ENCODE measurements at places on chromosomes 2 and 18.

DNA sequence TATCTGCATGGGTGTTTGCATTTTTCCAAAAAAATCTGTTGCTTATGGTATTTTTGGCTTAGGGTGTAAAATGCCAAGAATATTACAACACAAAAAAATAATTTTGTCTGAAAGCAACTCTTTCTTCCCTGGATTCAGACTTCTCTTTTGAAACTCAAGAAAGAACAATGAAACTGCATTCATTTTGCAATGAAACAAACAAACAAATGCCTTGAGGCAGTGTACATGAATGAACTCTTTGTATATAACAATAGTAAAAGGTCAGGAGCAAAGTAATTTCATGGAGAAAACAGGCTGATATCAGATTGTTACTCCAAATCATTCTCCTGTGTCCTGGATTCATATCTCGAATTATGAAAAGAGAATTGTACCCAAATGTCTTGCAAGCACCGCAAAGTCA lies 301.6 kb upstream of the CDH20 start:
- DNase-seq: no peak

GRCh38 chr2:128564551-128564950 lies 245.9 kb upstream of the HS6ST1 start:
- DNase-seq: no peak

GRCh38 chr2:237752761-237753165 lies 45.8 kb upstream of the RBM44 start:
- no peak for DNase-seq

GRCh38 chr2:145845207-145845894 lies 1325.4 kb upstream of the ZEB2 start:
- peak; percentile 17 for DNase-seq

DNA sequence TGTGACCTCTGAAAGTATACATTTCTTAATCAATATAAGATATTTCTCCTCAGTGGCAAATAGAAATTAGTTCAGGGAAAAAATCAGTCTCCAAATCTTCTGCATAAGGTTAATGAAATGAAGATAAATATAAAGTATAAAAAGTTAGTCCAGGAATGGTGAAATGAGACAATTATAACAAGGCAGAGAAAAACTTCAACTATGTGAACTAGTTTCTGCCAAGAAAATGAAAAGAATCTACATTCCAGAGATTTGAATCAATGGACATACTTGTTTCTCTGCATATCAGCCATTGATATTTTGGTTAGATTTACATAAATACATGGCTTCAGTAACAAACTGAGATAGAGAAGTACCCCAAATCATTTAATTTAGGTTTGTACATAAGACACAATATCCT lies 249.0 kb downstream of the EXOC6B start:
- no peak for DNase-seq

- DNase-seq: no peak
Measured at GRCh38 chr2:60366135-60366712, 187.2 kb downstream of the BCL11A start.

DNA sequence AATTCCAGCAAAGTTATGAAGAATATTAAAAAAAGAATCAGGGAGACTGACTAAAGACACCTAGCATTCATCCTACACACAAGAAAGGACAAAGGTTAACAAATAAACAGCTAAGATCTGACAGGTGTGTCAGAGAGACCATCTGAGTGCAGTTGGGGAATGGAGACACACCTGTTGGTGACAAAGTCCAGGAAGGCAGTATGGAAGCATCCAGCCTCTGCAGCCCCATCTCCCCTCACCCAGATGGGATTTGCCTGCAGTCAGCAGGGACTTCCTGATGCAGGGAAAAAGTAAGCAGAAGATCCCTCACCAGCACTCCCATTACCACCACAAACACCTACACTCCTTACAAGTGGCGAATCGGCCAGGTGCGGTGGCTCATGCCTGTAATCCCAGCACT lies 37.9 kb downstream of the USP34 start:
- no peak for DNase-seq

GRCh38 chr2:159684796-159685195 lies 27.5 kb upstream of the MARCHF7 start:
- no peak for DNase-seq

DNA sequence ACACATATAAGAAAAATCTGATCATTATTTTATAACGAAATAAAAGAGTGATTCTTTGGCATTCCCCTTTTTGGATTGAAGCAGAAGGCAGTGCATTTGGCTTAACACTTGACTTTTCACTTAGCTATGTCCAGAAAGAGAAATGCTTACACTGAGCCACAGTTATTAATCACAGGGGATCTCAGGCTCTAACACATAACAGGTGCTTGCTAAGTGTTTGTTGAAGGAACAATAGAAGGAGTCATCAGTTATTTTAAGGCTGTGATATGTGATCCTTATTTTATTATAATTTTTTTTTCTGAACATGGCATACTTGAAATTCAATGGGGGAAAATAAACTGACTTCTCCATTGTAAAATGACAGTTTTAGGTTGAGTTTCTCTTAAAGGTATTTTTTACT lies 209.5 kb downstream of the UBE2E3 start:
- DNase-seq: peak; percentile 33

DNA sequence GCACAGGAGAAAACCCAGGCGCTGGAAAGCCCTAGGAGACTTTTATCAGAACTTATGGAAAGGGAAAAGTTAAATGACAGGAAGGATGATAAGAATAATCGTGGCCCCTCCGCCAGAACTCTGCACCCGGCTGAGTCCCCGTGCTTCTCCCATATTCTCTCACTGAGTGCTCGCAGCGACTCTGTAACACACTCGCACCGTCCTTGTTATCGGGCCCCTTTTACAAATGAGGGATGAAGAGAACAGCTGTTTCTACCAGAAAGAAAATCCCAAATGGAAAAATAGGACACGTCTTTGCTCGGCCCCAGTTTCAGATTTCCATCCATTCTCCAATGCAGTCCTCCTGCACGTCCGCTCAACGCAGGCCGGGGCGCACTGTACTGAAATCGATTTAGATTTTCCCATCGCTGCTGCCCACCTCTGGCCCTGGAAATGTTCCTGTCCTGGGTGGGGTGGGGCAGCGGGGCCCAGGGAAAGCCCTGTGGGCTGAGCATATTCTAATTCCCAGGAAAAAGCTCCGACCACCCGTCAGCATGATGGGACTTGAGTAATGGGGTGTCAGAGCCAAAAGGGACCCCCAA lies 66.4 kb downstream of the KCNF1 start:
- no peak for DNase-seq

GRCh38 chr2:45457211-45457945 lies 153.7 kb downstream of the SRBD1 start:
- DNase-seq: no peak

GRCh38 chr18:36436387-36436786 lies 138.9 kb downstream of the FHOD3 start:
- no peak for DNase-seq

Data from NCI-H774 (cell line).